Activated B cell treated with CpG ODN at 0.5 μM for 24 hours (primary cell): ENCODE measurements at places on chromosomes 3 and 15.

GRCh38 chr3:179181021-179181472 lies 32.9 kb downstream of the PIK3CA start:
- DNase-seq, result no peak

DNA sequence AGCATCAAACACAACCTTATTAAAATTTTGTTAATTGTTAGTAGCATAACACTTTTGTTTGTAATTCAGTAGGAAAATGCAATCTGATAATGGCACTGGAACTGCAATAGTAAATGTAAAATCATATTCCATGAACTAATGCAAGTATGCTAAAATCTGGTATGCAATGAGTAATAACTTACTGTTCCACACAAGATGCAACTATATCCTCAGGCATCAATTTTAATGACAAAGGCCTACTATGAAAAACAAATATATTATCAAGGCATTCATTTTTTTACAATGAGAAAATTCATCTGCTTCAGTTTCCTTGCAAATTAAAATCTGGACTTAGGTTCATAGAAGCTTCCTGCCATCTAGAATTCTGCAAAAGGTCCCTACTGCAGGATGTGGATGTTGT lies 1.4 kb upstream of the NSMCE3 start:
- DNase-seq, result no peak

- no peak for DNase-seq
Measured at GRCh38 chr3:177822681-177823096, 625.4 kb upstream of the TBL1XR1 start.

- no peak for DNase-seq
Measured at GRCh38 chr15:73866881-73867410, 6.4 kb upstream of the TBC1D21 start.

GRCh38 chr3:56987238-56987895 lies 73.1 kb upstream of the SPATA12 start:
- no peak for DNase-seq

DNA sequence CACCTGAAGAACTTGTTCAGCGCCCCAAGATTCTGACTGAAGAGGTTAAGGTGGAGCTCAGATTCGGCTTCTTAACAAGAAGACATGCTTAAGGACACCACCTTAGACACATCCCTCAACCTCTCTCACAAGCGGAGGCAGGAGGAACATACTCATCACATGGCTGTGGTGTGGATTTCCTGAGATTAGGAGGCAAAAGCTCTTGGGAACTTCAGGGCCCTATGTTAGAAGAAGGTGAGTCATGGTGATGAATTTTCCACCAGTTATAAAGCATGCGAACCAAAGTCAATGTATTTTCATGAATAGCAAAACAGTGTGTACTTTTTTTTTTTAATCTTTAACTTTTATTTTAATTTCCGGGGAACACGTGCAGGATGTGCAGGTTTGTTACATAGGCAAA lies 212.2 kb upstream of the SUCLG2 start:
- DNase-seq, result no peak

- no peak for DNase-seq
Measured at GRCh38 chr3:81716870-81717509, 44.5 kb downstream of the GBE1 start.

DNA sequence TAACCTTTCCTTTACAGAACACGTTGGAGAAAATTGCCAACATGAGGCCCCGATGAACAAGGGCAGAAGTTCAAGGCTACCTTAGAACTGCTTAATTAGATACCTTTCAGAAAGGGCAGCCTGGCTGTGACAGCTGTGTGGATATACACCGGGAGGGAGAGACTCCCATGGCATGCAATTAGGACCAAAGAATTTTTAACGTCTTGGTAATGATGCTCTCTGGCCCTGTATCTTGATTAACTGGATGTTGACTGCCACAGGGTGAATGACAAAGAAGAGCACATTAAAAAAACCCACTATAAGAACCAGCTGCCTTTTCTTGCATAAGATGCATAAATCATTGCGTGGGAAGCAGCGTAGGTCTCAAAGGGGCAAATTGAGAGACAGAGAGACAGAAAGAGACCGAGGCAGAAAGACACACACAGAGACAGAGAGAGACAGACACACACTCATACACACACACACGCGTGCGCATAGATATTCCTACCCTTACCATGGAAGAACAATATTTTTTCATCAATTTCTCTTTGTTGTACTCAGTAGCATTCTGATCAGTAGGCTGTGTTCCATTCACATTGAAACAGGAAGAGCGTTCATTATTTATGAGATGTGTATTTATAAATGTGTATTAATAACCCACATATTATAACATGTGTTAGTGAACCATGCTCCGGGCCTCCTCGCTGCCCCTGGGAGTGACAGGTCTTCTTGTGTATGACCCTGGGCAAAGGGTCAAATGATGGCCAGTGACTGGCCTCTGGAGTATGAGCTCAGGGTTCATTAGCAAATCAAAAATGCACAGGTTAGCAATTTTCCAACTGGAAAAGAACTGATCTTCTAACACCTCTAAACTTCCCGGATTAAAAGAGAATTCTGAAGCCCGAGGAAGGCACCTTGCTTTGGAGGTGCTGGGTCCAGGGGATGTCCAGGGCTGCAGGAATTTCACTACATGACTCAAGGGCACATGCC lies 118.8 kb downstream of the NSMCE3 start:
- no peak for DNase-seq

- no peak for DNase-seq
Measured at GRCh38 chr3:142105991-142106390, 43.4 kb downstream of the TFDP2 start.

GRCh38 chr3:11356269-11356668 lies 84.1 kb downstream of the ATG7 start:
- no peak for DNase-seq

DNA sequence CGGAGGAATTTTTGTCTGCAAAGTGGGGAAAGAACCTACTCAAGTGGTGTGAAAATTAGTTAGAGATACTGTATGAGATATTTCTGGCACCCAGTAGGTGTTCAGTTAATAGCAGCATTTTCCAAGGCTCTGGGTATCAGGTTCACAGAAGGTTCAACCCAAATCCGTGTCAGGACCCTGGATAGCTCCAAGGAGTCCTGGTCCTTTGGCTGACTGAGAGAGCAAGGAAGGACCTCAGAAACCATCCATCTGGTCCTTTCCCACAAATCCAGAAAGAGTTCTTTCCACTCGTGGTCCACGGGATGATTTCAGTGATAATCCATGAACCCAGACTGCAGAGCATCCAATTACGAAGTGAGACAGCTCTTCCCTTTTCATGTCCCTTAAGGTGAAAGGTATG lies 51.4 kb downstream of the SLC6A11 start:
- DNase-seq, result no peak

- no peak for DNase-seq
Measured at GRCh38 chr3:186451371-186451770, 89.3 kb upstream of the DGKG start.

- no peak for DNase-seq
Measured at GRCh38 chr3:157317895-157318294, 118.8 kb upstream of the PTX3 start.

DNA sequence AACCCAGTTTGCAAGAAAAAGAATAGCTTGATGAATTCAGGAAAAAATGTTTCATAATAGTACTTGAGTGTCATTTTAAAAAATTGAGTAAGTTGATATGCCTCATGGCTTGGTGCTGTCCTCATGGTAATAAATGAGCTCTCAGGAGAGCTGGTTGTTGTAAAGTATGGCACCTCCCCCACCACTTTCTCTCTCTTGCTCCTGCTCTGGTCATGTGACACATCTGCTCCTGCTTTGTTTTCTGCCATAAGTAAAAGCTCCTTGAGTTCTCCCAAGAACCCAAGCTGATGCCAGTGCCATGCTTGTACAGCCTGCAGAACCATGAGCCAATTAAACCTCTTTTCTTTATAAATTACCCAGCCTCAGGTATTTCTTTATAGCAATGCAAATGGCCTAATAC lies 108.8 kb upstream of the CRBN start:
- no peak for DNase-seq
